ENCODE measurements at places on chromosomes 3 and 15.

DNA sequence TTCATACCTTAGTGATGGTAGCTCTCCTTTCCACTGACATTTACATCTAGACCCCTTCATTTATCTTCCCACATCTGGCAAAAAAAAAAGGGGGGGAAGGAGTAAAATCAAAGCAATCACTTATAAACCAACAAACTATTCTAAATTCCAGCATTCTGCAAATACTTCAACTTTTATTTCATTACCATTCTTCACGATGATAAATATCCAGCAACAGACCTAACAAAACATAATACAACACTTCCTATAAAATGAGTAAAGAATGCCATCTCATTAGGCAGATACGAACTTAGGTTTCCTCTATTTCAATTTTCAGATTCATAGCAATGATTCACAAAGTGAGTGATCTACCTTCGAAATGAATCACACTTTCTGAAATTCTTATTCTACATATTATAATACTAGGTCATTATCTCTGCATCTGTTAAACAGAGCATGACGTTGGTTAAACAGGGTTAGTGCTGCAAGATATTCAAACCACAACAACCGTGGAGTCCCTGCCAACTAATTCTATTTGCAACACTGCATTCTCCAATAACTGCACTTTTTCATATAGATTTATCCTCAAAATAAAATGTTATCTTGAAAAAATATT, at the start of gene LRRFIP2:
LRRFIP2 (minus strand) TSS at position 51 of the 595 bp plus-strand sequence. CDS start 25,599 bp downstream, outside the sequence.
- DNase-seq, result no peak

DNA sequence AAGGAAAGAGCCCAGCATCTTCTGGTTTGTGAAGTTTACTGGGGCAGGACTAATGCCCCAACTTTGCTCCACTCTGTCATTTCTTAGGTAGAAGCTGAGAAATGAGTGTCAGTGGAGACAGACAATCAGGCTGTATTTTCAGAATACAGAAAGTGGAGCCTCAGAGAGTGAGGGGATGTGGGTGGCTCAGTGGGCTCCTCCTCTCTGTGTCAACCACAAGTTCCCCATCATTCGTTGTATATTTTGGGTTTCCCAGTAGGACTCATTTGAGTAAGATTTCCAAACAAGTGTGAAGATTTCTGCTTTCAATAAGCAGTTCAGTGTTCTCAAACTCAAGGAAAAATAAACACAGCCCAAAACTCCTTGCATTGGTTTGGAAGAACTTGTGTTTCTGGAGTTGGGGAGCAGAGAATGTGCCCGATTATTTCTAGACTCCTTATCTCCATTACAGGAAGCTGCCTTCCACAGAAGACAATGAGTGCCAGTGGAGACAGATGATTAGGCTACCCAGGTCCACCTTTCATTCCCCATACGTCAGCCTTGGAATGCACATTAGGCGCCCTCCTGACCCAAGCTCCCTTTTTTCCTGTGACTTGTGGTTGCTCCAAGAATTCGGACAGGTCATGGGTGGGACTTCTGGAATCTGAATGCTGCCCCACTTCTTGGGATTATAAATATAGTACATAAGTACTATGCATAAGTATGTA, 792.1 kb upstream of the LMCD1 start:
- no peak for DNase-seq

- no peak for DNase-seq
Measured at GRCh38 chr3:64405211-64405835, 180.1 kb upstream of the PRICKLE2 start.

DNA sequence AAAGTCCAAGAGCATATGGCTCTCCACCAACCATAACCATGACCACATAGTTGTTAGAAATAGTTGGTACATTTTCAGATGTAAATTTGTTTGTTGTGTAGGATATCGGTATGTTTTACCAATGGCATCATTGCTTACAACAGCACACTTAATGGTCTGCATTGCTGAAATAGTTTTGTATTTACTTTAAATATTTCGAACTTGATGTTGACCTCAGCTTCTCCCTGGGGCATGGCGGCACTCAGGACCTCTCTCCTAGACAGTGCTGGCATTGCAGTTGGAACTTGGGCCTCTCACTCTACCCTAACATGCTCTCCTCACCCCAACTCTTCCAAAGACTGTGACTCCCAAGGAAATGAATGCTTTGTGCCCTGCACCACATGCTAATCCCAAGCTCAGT, 5.0 kb downstream of the SLC22A13 start:
- no peak for DNase-seq

GRCh38 chr3:149042789-149043386, 43.4 kb downstream of the HLTF start:
- no peak for DNase-seq

- no peak for DNase-seq
Measured at GRCh38 chr15:83776986-83777385, 123.1 kb downstream of the ADAMTSL3 start.

DNA sequence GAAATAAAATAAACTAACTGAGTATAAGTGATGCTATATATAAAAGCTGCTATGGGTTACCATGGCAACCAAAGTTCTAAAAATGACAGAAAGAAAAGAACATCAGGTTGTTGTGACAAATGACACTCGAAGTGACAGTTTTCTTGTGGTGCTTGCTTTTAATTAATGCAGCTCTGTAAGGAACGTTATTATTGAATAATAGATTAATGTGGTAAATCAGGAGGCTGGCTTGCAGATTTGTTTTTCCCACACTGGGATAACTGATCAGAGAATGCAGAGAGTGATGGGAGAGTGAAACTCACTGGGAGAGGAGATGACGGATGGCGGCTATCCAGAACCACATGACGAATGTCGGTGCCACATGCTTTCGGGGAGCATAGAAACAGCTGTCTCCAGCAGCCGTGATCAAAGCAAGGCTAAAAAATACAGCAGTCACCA, 207.0 kb upstream of the ATP10A start:
- no peak for DNase-seq

DNA sequence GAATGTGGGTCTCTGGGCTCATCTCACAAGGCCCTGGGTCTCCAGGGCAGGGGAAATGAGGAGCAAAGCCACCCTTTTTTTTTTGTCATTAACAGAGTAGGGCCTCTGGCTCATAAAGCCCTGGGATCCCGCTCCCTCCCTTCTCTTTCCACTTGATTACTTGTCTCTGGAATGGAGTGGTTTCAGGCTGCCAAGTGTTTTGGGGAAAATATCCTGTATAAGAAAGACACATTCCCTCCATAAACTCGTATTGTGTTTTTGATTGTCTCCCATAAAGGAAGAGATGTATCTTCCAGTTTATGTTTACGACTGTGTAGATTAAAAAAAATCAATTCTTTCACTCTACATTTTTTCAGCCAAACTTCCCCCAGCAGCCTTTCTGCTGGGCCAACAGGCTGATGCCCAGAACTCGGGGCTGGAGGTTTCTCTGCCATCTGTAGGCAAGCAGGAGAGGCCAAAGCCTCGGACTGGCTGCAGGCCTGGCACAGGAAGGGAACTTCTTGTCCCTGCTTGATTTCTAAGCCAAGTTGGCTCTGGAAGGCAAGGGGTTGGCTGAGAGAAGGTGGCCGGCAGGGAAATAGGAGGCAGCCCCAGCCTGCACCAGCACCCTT, 49.4 kb upstream of the INSYN1 start:
- no peak for DNase-seq

DNA sequence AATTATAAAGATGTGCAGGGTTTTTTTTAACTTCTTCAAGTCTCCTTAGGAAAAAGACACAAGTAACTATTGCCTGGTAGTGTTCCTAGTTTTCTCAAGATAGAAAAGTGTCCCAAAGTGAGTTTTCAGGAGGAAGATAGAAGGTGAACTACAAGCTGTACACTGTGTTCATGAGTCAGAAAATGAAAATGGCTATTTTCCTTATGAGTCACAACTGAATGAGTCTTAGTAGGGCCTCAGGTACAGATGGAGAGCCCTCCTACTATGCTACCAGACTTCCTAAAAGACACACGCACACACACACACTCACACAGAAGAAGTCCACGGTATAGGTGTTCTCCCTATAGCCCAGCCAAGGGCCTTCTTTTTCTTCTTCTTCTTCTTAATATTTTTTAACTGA, 3.1 kb downstream of the MYO1E start:
- no peak for DNase-seq

GRCh38 chr3:38610436-38610835, 39.1 kb downstream of the SCN5A start:
- DNase-seq, result no peak

- no peak for DNase-seq
Measured at GRCh38 chr3:160052385-160053047, 63.9 kb downstream of the IL12A start.

DNA sequence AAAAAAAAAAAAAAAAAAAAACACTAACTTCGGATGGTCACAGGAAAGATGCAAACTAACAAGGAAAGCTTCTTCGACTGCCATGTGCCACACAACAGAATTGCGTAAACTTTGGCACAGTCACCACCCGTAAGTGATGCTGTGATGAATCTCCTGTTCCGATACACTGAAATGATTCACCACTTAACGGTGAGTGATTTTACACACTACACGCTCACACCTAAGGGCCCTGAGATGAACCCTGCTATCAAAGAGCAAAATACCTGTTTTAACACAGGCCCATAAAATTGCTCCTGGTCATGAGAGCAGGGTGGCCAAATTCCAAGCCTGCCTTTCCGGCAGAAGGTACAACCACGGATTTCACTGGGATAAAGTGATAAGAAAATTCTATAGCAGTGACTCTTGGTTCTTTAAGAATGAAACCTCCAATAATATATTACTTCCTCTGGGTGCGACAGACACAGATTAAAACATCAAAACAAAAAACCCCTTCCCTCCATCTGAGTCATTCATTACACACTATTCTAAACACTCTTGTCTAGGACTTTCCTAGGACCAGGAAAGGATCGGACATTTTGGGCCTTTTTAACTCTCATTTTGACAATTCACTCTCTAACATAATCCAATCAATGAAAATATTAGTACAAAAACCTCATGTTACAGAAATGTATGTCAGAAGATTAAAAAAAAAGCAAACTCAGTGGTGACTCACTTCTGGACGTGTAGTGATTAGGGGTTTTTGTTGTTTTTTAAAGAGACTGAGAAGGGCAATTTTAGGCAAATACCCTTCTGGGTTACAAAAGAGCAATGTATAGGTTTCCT, 28.3 kb downstream of the LRIG1 start:
- DNase-seq, result no peak

- peak; percentile 59 for DNase-seq
Measured at GRCh38 chr15:73982222-73982962, 9.7 kb downstream of the STOML1 start.

DNA sequence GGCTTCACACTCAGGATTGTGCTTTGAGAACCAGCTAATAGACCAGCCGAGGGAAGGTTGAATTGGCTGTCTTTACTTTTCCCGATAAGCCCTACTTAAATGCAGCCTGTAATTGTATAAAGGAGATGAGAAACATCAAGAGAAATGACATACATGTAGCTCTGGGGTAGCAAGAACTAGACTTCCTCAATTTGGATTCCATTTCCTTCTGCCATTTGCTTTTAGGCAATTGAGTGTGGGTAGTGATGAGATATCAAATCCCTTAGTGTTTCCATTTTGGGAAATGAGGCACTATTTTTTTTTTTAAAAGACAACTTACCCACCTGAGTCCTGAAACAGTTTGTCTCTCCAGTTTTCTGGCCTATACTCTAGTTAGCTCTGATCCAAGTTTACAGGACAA, 2.2 kb downstream of the INAFM2 start:
- DNase-seq, result no peak

DNA sequence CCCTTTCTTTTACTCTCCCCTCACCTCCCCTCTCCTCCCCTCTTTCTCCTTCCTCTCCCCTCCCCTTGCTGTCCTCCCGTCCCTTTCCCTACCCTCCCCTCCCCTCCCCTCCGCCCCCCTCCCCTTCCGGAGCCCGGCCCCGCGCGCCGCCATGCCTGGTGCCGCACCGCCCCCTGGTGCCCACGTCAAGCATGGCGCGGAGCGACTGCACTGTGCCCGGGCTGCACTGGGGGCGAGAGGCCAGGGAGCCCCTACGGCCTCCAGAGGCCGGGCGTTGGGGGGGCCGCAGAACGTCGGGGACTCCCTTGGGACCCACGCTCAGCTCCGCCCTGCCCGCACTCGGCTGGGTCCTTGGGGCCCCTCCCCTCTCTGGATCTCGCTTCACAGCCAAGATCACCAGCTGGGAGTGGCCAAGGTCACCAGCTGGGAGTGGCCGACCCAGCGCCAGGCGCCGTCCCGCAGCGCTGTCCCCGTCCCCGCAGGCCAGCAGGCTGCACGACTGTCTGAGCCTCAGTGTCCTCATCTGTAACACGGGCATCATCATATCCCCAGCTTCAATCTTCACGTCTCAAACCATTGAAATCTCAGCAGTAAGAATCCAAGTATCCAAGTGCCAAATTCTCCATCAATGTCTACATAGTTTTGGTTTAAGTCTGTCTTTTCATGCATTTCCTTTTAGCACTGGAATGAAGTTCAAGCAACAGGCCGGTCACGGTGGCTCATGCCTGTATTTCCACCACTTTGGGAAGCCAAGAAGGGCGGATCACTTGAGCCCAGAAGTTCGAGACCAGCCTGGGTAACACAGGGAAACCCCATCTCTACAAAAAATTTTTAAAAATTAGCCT, 42.5 kb downstream of the TPRA1 start:
- peak; percentile 82 for DNase-seq

DNA sequence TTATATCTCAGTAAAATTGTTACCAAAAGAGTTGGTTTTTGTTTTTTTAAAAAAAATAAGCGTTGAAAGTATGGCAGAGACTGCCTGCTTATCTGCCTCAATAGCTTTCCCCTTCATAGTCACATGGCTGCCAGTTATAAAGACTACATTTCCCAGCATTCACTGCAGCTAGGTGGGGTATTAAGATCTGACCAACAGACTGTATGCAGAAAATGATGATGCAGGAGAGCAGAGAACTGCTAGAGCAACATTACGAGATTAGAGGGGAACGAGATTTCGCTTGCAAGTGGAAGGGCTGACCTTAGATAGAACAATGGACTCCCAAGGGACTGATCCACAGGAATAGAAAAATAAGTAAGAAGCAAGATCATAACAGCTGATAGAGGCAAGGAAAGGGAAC, 14.3 kb downstream of the RHOA start:
- DNase-seq, result peak; percentile 27

GRCh38 chr15:54556231-54556630, 578.0 kb downstream of the UNC13C start:
- no peak for DNase-seq

GRCh38 chr3:33975463-33975862, 177.0 kb downstream of the PDCD6IP start:
- DNase-seq, result no peak

DNA sequence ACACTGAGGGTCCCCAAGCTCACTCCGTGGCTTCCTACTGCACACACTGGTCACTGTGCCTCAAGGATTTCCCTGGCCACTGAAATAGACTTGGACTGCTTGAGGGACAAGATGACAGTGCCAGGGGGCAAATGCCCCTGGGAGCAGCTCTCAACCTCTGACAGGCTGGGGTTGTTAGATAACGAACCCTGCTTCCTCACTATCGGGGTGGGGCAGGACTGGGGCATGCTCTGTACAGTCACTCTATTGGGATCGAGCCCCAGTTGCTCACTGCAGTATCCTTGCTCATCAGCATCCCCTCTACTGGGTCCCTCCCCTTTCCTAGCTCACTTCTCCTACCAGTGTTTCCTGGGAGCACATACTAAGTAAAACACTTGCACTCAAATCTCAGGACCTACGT, 610.8 kb downstream of the NTRK3 start:
- DNase-seq, result no peak

Measured in retina (tissue), 1 donor.